ENCODE measurements at places on chromosomes 3 and 15.

GRCh38 chr3:129605203-129605921 is 1.1 kb downstream of the PLXND1 start:
- ATAC-seq = peak; percentile 23

- ATAC-seq = peak; percentile 59
Measured at GRCh38 chr3:80239301-80239700, 471.5 kb upstream of the ROBO1 start.

- ATAC-seq = peak; percentile 97
Measured at GRCh38 chr3:16399473-16399872, 114.0 kb downstream of the RFTN1 start.

- ATAC-seq = no peak
Measured at GRCh38 chr3:41369838-41370237, 170.5 kb downstream of the CTNNB1 start.

DNA sequence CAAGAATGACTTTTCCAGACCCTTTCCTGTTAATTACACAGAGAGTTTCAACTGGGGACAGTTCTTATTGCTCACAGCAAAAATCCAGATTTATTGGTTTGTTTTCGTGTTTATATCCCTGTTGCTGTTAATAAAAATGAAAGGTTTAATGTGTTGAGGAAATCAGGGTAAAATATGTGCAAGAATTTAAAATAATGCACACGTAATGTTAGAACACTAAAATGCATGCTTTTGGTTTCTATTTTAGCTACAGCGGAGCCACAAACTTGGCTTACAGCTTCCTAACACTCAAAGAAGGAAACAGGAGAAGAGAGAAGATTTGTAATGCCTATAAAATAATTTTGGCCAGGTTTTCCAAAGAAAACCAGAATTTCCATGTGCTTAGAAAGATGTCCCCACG is 62.7 kb downstream of the CASR start:
- ATAC-seq = no peak

- peak; percentile 59 for ATAC-seq
Measured at GRCh38 chr3:54121414-54122323, 683 bp upstream of the CACNA2D3 start.

DNA sequence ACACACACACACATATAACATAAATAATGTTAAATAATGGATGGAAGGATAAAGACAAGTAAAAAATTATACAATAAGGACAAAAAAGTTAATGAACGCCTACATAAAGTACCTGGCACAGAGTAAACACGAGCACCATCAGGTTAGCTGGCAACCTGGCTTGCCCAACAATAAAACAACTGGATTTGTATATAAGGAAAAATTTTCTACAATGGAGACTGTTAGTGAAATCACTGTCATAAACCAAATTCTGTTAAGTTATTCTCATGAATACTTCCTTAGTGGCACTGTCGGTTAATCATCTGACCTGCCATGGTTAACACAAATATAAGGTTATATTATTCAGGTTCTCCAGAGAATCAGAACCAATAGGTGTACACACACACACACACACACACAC is 54.8 kb downstream of the DPH6 start:
- no peak for ATAC-seq

- peak; percentile 41 for ATAC-seq
Measured at GRCh38 chr3:58237941-58238681, 519 bp downstream of the ABHD6 start.

DNA sequence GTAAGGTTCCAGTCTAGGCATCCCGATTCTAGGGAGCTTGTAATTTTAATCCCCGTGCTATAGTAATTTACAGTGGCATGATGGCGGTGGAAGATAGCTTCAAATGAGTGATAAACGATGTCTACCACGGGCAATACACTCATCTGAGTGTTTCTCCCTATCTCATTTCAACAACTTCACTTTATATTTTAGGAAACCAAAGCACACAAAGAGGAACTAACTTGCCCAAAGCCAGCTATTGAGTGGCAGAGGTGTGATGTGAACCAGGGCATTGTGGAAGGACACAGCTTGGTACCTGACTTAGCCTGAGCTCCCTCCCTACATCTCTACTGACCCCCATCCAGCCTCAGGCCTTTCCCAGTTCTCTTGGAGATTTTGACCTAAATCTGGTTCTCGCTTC is 16.9 kb upstream of the FILIP1L start:
- ATAC-seq = no peak

GRCh38 chr3:105354429-105354828 is 12.3 kb upstream of the ALCAM start:
- no peak for ATAC-seq

GRCh38 chr3:8387571-8387970 is 114.1 kb upstream of the LMCD1 start:
- no peak for ATAC-seq

DNA sequence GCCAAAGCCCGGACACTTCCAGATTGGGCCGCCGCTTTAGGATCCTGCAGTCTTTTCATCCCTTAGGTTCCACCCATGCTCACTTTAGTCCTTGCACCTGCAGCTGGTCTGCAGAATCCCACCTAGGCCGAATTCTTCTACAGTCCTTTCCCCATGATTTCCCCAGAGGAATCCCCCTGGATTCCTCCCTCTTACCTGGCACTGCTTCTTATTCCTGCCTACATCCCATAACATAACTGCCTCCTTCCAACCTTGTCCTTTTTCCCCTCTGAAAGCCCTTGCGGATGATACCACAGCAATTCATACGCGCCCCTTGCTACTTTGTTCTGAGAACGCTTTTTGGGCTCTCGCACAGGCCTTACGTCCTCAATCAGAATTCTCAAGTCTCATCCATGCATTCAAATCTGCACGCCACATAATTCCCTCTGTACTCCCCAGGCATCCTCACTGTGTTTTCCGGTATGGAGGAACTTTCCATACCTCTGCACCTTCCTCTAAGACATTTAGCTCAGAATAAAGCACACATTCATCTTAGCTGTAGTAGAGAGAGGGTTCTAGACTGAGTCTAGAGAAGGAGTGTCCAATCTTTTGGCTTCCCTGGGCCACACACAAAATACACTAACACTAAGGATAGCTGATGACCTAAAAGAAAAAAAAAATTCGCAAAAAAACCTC is 619 bp downstream of the EIF2AK4 start:
- peak; percentile 10 for ATAC-seq

DNA sequence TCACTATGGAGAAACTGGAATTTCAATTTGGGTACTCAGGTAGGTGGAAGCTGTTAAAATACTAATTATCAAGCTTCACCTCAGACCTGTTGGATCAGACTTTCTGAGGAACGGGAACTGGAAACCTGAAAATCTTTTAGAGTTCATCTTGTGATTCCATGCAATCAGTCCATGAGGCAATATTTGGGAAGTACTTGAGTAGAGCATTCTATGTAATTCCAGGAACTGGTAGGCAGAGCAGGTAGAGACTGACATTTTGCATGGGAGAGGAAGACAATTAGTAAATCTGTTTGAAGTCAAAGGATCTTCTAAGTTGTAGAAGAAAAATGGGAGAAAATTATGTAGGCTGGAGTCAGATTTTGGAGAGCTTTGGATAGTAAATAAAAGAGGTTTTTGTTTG is 43.1 kb downstream of the FGF7 start:
- no peak for ATAC-seq

- no peak for ATAC-seq
Measured at GRCh38 chr15:81011593-81011992, 10.9 kb downstream of the TLNRD1 start.

GRCh38 chr3:108959017-108959416 is 5.3 kb upstream of the GUCA1C start:
- no peak for ATAC-seq

GRCh38 chr3:89042236-89042835 is 65.1 kb upstream of the EPHA3 start:
- no peak for ATAC-seq

DNA sequence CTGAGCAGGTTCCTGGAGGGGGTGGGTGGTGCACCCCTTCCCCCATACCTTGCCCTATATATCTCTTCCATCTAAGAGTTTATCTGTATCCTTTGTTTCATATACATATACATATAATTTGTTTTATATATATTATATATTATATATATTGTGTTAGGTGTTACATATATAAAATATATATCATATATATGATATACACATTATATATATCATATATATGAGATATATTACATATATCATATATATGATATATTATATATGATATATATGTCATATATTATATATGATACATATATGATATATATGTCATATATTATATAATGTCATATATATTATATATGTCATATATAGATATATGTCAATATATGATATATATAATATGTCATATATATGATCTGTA is 31.1 kb downstream of the EXD1 start:
- ATAC-seq = no peak

DNA sequence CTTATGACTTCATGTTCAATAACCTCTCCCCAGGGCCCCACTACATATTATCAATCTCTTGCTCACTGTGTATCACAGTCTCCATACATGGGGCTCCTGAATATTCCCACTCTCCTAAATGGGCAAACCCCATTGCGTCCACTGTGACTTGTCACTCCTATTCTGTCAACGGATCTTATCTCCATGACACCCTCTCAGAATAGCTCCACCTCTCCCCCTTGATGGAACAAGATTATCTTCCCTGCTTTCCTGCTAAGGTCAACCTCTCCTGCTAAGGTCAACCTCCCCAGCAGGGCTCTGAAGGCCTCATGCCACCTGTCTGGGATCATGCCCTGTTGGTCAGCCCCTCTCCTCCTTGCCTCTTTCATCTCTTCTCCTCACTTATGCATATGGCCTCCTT is 1.8 kb downstream of the CLDN18 start:
- ATAC-seq = no peak

DNA sequence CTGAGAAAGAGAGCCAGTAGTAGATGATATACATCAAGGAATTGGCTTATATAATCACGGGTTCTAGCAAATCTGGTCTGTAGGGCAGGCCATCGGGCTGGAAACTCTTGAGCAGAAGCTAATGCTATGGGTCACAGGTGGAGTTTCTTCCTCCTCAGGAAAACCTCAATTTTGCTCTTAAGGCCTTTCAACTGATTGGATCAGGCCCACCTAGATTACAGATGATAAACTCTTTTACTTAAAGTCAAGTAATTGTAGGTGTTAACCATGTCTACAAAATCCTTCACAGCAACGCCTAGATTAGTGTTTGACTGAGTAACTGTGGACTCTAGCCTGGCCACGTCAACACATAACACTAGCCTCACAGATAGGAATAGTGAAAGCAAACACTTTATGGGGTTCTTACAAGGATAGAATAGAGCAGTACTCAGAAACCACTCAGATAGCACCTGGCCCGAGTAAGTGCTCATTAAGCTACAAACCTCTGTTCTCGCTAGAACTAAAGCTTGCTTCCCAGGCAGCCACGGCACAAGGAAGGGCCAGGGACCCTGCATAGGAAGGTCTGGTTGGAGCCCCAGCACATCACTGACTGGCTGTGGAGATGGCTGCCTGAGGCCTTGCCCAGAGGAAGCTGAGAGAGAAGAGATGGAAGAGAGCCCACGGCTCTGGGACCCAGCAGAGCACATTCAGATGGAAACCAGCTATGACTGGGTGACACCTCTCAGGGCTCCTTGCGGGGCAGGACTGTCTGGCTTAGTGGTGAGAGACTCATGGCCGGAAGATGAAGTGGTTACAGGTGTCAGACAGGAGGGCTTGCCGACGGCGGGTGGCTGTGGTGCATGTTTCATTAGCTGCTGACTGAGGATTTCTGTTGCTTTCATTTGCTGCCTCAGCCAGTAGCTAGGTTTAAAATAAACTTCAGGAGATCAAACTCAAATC is 202.5 kb upstream of the TLE3 start:
- ATAC-seq = no peak

- ATAC-seq = no peak
Measured at GRCh38 chr3:47121409-47121808, 42.5 kb downstream of the SETD2 start.

- no peak for ATAC-seq
Measured at GRCh38 chr3:57256844-57257243, 29.3 kb downstream of the APPL1 start.

- ATAC-seq = no peak
Measured at GRCh38 chr3:128709506-128710210, 16.3 kb upstream of the RAB7A start.

DNA sequence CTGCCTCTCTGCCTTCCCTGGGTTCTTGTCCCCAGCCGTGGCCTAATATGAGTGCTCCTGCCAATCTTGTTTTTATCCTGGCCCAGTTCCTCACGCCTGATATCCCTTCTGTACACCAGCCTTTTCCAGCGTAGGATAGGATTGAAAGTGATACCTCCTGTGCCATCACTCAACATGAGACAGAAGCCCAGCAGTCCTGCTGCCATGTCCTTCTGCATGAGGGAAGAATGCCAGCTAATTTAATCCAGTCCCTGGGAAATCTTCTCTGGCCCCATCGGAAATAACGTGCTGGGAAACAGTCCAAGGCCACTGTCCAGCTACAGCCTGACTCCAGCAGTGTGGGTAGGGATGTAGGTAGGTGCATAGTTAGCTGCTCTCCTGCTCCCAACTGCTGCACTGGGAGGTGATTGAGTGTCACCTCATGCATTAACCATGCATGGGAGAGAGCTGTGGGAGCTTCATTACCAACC is 92.0 kb upstream of the TPM1 start:
- peak; percentile 46 for ATAC-seq

DNA sequence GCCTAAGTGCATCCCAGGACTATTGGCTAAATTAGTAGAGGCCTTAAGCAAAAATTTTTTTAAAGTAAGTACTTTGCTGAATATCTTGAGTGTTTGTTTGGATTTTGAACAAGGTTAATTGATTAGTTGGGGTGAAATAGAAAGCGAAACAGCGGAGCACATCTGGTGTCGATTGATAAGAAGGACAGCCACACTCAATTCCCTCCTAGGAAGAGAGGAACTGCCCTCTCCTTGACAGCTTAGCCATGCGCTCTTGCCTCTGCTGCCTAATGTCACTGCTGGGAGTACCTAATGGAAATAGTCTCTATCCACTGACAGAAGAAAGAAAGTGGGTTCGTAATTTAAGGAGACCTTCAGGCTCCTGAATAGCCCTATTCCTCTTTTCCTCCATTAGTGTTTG is 943.6 kb downstream of the DIPK2A start:
- ATAC-seq = no peak

GRCh38 chr3:13863965-13864595 is 15.8 kb downstream of the WNT7A start:
- ATAC-seq = no peak

GRCh38 chr3:78143000-78143399 is 1103.1 kb downstream of the ROBO2 start:
- no peak for ATAC-seq

DNA sequence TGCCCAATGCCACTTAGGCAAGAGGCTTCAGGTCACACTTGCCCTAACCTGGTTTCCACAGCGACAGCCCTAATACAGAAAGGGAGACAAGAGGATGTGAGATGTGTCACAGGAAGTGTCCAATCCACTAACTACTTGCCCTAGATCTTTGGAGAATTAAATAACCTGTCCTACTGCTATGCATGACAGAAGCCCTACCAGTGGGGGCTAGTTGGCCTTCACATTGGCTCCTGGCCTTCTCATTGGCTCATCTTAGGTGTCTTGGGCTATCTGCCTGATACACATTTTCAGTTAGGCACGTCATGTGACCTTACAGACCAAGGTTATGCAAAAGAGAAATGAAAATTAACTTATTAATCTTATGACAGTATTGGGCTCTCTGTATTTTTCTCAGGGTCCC is 449.9 kb downstream of the FHIT start:
- no peak for ATAC-seq

- peak; percentile 98 for ATAC-seq
Measured at GRCh38 chr15:43440721-43441281, 52.2 kb downstream of the TP53BP1 start.

GRCh38 chr3:42582474-42583070 is 805 bp upstream of the SEC22C start:
- ATAC-seq = no peak

GRCh38 chr3:184058029-184058428 is 5.2 kb downstream of the HTR3C start:
- ATAC-seq = no peak

All from motor neuron (in vitro differentiated cells).